ENCODE measurements at places on chromosomes 2 and 18.

- no peak for DNase-seq
Observed at GRCh38 chr18:28511413-28511821, 334.5 kb upstream of the CDH2 start.

DNA sequence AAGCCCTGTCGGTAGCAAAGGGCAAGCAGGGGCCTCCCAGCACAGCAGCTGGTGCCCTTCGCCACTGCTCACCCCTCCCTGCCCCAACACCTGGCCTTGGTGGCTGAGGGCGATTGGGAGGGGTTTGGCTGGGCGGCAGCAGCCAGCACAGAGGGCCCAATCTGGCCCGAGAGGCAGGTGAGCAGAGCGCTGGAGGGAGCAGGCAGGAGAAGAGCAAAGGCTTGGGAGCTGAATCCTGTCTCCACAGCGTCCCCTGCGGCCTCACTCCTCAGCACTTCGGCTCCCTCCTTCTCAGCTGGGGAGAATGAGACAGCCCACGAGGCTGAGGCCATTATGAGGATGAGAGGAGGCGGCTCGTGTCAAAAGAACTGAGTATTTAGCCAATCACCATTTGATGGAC lies 74.9 kb upstream of the TAF1B start:
- DNase-seq, result no peak

- DNase-seq, result no peak
Observed at GRCh38 chr2:71826299-71826698, 321.4 kb downstream of the CYP26B1 start.

GRCh38 chr2:225764346-225764745 lies 364.8 kb downstream of the NYAP2 start:
- DNase-seq, result no peak
